ENCODE measurements at places on chromosomes 5 and 9.

DNA sequence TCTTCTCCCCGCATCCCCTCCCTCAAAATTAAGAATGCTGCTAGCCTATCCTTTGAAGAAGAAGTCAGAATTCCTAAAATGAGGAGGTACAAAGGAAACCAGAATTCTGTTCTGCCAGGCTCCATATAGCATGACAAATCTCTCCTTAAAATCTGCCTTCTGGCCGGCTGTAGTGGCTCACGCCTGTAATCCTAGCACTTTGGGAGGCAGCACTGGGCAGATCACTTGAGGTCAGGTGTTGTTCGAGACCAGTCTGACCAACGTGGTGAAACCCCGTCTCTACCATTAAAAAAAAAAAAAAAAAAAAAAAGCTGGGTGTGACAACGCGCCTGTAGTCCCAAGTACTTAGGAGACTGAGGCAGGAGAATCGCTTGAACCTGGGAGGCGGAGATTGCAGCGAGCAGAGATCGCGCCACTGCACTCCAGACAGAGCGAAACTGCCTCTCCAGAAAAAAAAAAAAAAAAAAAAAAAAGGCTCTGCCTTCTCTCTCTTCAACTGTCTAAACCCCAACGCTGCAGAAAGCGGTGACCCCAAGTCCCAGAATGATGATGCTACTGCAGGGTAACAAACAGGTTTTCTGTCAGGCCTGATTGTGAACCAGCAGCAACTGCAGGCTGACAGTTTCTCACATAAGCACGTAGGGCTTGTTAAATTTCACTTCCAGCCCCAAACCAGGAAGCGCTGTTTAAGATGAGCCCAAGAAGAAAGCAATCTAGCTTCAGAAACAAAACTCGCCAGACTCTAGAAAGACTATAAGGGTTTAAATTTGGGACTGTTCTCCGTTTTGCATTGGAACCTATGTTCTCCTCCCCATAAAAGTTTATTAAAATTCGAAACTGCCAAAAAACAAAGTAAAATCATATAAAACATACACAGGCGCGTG, 963 bp upstream of the CAST start:
- peak; percentile 32 for DNase-seq

DNA sequence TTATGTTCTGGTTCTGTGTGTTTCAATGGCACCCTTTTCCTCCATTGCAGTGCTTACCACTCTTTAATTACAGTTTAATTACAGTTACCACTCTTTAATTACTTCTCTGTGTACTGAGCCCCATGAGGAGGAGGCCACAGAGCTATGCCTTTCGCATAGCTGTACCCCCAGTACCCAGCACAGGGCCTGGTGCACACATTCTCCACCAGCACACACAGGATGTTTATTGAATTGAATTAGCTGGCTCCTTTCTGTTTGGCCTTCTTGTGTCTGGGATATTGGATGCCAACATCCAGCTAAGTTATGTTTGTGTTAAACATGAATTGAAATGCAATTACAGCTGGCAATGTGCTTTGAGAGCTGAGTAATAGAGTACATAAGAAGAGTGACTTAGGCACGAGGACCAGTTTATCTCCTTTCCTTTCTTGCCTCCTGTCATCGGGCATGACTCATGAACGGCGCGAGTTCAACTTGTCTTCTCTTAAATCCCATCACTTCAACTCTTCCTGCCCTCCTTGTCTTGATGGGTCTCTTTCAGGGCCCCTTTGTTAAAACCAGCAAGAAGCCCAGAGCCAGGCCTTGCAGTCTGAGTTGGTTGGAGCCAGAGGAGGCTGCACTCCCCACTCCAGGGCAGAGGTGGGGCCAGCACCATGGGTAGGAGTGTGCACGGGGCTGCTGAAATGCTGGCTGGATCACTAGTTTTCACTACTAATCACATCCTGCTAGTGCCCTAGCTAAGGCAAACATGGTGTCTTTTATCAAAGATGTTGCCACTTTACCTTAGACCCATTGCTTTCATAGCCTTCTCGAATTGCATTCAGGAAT, 37.4 kb downstream of the MVB12B start:
- DNase-seq = no peak

DNA sequence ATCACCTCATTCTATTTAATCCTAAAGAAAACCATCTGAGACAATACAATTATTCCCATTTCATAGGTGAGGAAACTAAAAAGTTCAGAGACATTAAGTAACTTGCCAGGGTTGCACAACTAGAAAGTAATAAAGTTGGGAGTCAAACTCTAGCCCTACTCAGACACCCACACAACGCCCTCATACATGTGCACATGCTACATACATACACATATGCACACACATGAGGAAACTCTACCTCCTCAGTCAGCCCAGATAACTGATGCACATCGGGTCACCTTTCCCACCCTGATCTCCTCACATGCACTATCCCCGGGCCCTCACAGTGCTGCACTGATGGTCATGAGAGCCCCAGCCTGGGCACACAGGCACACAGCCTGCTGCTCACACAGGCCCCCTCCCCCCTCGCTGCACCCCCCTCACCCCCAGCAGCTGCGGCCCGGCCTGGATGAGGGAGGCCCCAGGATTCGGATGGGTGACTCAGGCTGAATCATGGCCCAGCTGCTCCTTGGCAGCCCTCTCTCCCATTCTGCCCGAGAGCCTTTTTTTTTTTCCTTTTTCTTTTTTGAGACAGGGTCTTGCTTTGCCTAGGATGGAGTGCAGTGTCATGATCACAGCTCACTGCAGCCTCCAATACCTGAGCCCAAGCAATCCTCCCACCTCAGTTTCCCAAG, 5.0 kb upstream of the GPRIN1 start:
- no peak for DNase-seq

DNA sequence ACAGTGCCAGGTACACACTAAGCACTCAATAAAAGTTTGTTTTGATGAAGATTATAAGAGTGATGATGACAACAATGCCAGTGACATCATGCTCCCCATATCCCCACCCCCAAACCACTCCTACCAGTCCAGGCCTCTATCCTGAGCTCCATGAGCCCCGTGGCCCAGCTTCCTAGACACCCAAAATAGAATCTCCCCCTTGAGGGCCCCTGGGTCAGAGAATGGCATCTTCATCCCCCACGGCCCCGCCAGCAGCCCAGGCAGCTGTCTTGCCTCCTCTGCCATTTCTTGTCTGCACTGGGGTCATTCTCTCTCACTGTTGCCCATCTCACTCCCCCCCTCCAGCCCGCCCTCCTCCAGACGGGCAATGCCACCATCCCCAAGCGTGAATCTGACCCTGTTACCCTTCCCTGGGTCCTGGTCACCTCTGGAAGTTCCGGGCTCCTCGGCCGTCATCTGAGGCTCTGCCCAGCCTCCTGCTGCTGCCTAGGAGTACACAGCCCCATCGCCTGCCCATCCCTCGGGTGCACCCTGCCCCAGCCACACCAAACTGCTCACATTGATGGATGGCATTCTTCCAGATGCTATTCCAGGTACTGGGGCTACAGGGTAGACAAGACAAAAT, 76.8 kb upstream of the LMX1B start:
- no peak for DNase-seq

DNA sequence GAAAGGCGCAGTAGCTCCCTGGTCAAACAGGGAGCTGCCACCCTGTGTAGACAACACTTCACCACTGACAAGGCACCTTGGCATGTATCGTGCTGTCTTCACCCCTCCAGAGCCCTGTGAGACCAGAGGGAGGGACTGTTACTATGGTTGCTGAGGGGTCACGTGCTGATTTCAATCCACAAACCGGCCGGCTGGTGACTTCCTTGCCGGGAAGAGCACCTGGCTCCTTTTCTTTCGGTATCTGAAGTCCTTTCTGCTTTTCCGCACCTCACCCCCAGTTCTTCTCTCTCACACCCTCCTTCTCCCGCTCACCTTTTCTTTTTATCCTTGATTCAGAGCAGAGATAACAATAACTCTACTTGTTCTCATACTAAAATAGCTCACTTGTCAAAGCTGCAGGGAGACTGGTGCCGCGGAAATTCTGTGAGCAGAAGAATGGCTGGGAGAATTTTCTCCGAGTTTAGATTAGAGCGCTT, 327.2 kb downstream of the ZSWIM6 start:
- DNase-seq = no peak

DNA sequence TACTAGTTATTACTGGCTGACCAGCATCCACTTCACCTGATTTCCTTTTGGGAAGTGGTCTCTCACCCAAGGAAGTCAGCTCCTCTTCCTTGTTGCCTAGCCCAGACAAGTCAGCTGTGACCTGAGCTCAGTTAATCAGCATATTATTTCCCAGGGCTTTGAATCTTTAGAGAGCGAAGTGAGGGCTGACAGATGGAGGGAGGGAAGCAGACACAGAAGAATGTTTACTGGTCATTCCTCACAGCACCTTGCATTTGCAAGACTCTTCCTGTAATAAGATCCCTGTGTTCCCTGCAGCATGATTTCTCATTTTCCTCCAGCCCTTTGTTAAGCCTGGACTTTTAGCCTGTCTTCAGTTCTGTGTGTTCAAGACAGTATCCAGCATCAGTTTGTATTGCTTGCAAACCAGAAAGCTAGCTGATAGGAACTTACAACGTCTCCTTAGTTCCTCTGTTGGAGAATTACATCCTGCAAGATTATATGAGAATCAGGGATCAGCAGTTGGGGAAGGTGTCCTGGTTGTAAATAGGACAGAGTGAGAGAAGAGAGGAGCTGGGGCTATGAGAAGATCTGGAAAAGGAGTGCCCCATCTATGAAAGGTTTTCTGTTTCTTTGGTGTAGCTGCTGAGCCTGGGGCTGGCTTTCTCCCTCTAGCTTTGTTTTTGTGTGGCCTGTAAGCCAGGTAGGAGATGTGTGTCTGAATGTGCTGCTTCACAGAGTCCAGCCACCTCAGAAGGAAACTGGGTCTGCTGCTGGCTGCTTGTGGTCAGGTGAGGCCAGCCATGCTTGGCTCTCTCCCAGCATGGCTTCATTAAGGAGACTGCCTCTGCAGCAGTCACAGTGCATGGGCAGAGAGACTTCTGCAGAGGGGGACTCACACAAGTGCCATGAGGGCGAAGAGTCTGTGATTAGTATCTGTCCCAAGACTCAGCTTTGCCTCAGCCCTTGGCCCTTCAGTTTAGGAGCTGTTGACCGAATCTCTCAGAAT, 50.3 kb downstream of the MAN2A1 start:
- DNase-seq = no peak

GRCh38 chr5:151183456-151184245, 26.1 kb upstream of the ANXA6 start:
- no peak for DNase-seq

GRCh38 chr9:111916234-111916645, 19.6 kb downstream of the UGCG start:
- DNase-seq = peak; percentile 48

GRCh38 chr9:19424176-19424779, 15.5 kb downstream of the ACER2 start:
- no peak for DNase-seq

GRCh38 chr9:135902655-135903357, 4.5 kb downstream of the CAMSAP1 start:
- no peak for DNase-seq

All from stimulated activated CD4-positive, alpha-beta T cell treated with anti-CD3 and anti-CD28 coated beads, Interleukin-4, amount 100 ng/mL, for 24 hours (primary cell).